Activated CD4-positive, alpha-beta T cell treated with anti-CD3 and anti-CD28 coated beads, Interleukin-2, amount 10 ng/mL, durations not matched to agents 24 days and 14 days (primary cell): ENCODE measurements at places on chromosomes 13 and 19. TPM values are rescaled to one million over a fixed set of nuclear protein-coding genes. Genes with fewer than 3 reads are reported as not detected.

Gene PABPC3
- total RNA-seq: 0.43 and 0.54 TPM in 2 replicates

- no peak overlapping the region for H3K4me3 ChIP-seq
- DNase-seq: no peak
- no peak overlapping the region for H3K27ac ChIP-seq
Observed at GRCh38 chr13:28991764-28992163, 171.6 kb downstream of the MTUS2 start.

DNA sequence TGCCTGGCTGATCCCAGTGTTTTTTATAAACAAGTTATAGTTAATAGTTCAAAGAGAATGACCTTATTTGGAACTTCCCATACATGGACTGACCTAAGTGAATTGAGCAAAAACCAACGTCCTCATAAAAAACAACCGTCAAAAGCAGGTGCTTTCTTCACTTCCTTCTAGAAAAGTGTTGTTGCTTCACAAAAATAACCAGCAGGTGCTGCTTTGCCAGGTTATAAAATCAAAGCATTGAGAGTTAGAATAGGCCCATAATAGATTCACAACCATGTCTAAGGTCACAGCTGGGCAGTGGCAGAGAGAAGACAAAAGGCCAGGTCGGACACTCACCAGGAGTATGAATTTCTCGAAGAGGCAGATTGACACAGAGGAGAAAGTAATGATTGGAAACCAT lies 9.5 kb downstream of the RUBCNL start:
- H3K36me3 ChIP-seq: no peaks in the 10 kb centered on the region
- H3K27ac ChIP-seq: no peak overlapping the region
- H3K4me1 ChIP-seq: peaks cover 8% of the 10 kb centered on the region
- no peak overlapping the region for H3K4me3 ChIP-seq
- DNase-seq: no peak

DNA sequence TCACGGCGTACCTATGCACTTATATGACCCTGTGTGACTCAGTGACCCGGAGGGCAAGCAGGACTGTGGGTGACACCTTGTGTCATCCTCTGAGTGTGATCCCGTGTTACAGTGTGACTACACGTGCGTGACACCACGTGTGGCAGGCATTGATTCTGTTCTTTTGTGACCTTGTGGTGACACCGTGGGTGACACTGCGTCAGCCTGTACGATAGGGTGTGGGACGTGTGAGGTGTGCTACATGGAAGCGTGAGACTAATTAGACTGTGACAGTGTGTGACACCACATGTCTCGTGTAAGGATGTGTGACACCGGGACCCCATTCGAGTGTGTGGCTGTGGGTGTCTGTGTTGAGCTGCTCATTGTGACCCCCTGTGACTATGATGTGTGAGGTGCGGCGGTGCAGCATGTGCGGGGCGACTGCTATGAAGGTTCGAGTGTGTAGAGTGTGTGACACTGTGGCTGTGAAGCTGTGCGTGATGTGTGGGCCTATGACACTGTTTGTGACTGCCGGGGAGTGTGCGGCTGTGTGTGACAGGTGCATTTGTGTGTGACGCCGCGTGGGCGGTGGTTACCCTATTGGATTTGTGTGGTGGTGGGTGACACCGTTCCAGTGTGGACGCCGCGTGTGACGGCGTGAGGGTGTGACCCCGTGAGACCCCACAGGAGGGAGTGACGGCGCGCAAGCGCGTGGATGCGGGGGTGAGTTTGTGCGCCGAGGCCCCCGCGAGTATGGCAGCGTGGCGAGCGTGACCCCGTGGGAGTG lies 399 bp upstream of the SPTBN4 start:
- H3K36me3 ChIP-seq: peaks cover 2% of the 10 kb centered on the region
- H3K4me1 ChIP-seq: peaks cover 24% of the 10 kb centered on the region
- peak overlapping the region; percentile 96 for H3K4me3 ChIP-seq
- no peak for DNase-seq

Gene IGSF23
- total RNA-seq: not detected in 2 replicates

Gene ARL11
- total RNA-seq: 0.65 and 0.76 TPM in 2 replicates
